ENCODE measurements at places on chromosomes 2 and 18.

DNA sequence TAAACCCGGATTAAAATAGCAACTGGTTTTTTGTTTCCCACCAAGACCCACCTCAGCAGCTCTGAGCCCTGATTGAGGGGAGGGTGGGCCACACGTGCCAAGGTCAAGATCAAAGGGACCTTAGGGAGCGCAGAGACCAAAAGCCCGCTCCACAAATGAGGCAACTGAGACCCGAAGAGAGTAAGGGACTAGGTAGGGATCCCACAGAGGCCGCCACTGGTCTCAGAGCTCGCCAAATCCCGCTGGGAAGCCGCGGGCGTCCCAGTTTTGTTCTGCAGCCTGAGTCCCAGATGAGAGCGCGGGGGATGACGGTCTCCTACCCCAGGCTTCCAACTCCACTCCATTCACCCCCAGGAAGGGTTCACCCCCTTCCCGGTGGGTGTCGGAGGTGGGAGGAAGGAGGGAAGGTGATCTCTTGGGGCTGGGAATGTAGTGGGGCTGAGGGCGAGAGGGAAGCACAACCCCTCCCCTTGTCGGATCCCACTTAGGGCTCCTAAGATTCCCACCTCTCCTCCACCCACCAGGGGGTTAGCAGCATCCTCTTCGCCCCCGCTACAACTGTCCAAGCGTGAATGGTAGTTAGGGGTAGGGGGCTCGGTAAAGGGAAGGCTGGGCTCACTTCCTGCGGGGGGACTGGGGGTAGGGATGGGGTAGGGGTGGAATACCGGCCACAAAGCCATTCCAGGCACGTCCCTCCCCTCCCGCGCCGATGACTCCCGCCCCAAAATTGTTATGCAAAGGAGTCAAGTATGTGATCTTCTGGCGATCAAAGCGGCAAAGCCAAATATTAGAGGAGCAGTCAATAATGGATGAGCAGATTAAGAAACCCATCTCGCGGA is 7.3 kb upstream of the EN1 start:
- DNase-seq, result no peak

GRCh38 chr2:224930990-224931389 is 111.3 kb downstream of the DOCK10 start:
- no peak for DNase-seq

- DNase-seq, result peak; percentile 33
These were observed 50.2 kb upstream of the SIGLEC15 start for GRCh38 chr18:45775241-45775676.

GRCh38 chr2:118992740-118993391 is 50.9 kb downstream of the MARCO start:
- DNase-seq, result no peak

GRCh38 chr2:234421-234820 is 29.4 kb downstream of the SH3YL1 start:
- no peak for DNase-seq

DNA sequence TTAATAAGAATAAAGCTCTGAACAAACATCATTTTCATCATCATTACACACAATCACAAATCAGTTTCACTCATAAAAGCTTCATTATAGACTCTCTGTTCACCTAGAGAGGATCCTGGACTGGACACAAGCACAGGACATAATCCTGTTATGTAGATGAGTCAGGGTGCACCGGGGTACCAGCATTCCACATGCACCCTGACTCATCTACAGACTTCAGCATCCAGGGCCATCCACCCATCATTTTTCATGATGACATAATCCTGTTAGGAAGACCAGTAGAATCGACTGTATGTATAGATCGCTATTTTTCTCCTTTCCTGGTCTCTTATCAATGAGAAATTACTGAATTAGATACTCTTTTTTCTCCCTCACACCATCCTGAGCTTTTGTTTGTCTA is 73.7 kb upstream of the PIK3C3 start:
- no peak for DNase-seq

GRCh38 chr18:3585656-3586509 is 135.9 kb downstream of the TGIF1 start:
- no peak for DNase-seq

- DNase-seq, result no peak
These were observed 10.4 kb downstream of the CNDP2 start for GRCh38 chr18:74506448-74507084.

DNA sequence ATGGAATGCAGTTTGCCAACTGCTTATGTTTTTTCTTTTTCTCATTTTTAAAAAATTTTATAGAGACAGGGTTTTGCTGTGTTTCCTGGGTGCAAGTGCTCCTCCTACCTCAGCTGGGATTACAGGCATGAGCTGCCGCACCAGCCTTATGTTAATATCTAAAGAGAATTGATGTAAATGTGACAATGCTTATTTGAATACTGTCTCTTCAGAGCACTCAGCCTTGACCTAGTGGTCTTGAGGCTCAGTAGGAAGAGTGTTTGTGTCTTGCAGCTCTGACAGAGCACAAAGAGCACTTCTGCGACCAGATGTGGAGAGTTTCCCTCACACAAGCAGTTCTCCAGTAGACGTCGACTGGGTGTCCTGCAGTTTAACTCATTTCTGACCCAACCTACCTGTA is 55.3 kb downstream of the ARHGEF4 start:
- no peak for DNase-seq

- peak; percentile 45 for DNase-seq
These were observed 73.3 kb upstream of the MCFD2 start for GRCh38 chr2:46988733-46989481.

DNA sequence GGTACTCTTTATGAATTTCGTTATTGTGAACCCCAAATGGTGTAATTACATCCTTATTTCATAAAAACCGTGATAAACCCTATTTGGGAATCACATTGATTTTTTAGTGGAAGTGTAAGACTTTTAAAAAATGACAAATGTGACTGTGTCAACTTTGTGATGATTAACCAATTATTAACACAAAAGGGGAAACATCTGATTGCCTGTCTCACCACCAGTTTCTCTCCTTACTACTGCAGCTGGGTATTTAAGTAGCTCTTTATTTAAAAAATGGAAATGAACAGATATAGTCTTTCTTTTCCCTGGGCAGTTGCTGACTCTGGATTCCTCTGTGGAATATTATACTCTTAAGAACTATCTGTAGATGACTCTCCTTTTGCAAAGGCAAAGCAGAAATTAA is 11.6 kb upstream of the RPE start:
- DNase-seq, result no peak

Measured in NCI-H524 treated with DMSO at 0.1 percent for 48 hours (cell line).